Epithelial cell of proximal tubule (primary cell): ENCODE measurements at places on chromosomes 2 and 18. TPM values are rescaled to one million over a fixed set of nuclear protein-coding genes. Genes with fewer than 3 reads are reported as not detected.

Gene EEF1B2
- total RNA-seq, result 626 and 728 TPM in 2 replicates

Gene IL1RL1
- total RNA-seq, result 0.58 and 4.7 TPM in 2 replicates

Gene FEV
- total RNA-seq, result not detected in 2 replicates

Gene NABP1
- total RNA-seq, result 32.1 and 33.8 TPM in 2 replicates

Gene SCG2
- total RNA-seq, result 0.06 and 0.29 TPM in 2 replicates

Gene TTN
- 0.12 TPM in 1 of 2 replicates, not detected in the other for total RNA-seq

Gene GALNT14
- 80.7 and 90.4 TPM in 2 replicates for total RNA-seq

Gene MEIS1
- total RNA-seq, result 0.23 and 3.5 TPM in 2 replicates

Gene CNDP1
- not detected in 2 replicates for total RNA-seq

Gene PTGR3
- 7.8 and 11.8 TPM in 2 replicates for total RNA-seq

Gene ZBTB7C
- total RNA-seq, result under 0.01 and 0.17 TPM in 2 replicates

Gene IL1B
- 0.65 TPM in 1 of 2 replicates, not detected in the other for total RNA-seq

Gene RGPD4
- not detected in 2 replicates for total RNA-seq

Gene ABCG8
- not detected in 2 replicates for total RNA-seq

Gene GAREM2
- total RNA-seq, result 1.9 and 3.3 TPM in 2 replicates

Gene KCNS3
- total RNA-seq, result 16.2 and 26.9 TPM in 2 replicates

Gene ALKAL2
- 0.12 and 0.36 TPM in 2 replicates for total RNA-seq

Gene MPV17
- total RNA-seq, result 71.3 and 76.5 TPM in 2 replicates

Gene ITPRIPL1
- 7.7 and 10.3 TPM in 2 replicates for total RNA-seq

Gene LRATD1
- 14.1 and 14.2 TPM in 2 replicates for total RNA-seq

Gene UPP2
- not detected in 2 replicates for total RNA-seq

Gene KLHL30
- total RNA-seq, result 0.72 and 1.7 TPM in 2 replicates

Gene CXXC1
- 35.8 and 50.9 TPM in 2 replicates for total RNA-seq

Gene BMP10
- not detected in 2 replicates for total RNA-seq
